Mammary epithelial cell (primary cell): ENCODE measurements at places on chromosomes 7 and 10.

GRCh38 chr10:86848747-86849146 is 92.3 kb downstream of the BMPR1A start:
- no peak for DNase-seq

- DNase-seq: no peak
Observed at GRCh38 chr10:102951316-102951715, 33.2 kb downstream of the CNNM2 start.

GRCh38 chr7:78959477-78959876 is 494.0 kb downstream of the MAGI2 start:
- no peak for DNase-seq

DNA sequence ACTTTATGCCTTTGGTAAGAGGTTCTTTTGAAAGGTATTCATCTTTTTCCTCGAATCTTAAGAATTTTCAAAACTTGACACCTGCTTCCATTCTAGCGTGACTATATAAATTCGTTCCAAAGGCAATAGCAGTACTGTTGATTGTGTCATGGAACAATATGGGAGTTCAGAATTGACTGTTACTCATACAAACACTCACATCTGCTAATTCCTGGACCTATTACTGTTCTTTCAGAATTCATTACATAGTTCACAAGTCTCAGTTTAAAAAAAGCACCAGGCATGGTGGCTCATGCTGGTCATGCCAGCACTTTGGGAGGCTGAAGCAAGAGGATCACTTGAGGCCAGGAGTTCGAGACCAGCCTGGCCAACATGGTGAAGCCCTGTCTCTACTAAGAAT is 80.9 kb downstream of the CACNB2 start:
- DNase-seq: no peak

DNA sequence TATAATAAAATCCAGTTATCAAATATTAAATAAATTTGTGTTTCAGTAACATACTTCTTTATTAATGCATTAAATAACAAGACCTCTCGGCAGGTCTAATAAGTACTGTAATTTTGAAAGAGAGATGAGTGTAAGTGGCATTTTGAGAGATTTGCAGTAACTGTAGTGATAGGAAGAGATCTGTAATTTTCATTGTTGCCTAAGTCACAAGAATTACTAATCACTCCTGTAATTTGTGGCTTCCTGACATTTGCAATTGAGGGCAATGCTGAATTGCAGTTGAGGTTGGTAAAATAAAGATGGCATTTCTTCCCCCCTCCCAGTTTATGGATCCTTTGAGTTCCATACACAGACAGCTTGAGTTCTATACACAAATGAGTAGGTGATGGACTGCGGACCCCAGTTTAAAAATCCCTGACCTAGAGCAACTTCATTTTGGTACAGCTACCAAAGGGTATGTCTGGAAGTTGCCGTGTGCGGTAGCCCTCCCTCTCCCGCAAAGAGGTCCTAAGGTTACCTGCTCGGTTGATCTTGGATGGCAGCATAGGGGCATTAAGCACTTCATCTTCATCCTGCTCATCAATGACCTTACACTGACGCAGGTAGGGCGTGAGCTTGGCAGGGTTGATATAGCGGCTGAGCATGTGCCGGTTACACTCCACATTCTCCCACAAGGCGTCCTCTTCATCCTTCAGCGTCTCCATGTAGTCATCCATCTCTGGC is 96.4 kb downstream of the CARD11 start:
- no peak for DNase-seq

- no peak for DNase-seq
Observed at GRCh38 chr10:86690231-86690630, 21.9 kb downstream of the LDB3 start.

DNA sequence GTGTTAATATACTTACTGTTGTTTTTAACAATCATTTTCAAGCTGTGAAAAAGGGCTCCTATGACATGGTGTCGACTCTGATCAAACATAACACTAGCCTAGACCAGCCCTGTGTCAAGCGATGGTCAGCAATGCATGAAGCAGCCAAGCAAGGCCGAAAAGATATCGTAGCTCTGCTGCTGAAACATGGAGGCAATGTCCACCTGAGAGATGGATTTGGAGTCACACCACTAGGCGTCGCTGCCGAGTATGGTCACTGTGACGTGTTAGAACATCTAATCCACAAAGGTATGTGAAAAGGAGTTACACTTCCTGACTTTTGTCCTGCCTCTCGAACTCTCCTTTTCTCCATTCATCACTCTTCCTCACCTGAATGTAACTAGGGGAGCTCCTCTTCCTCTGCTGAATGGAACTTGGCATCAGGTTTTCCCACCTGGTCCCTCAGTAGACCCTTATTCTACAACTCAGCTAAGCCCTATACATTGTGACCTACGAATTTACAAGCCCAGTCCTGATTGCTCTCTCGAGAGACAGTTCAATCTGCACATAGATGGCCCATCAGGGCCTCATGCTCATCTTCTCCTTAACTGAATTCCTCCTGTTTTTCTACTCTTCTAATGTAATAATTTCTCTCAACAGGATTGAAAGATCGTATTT is 23.0 kb downstream of the ASB15 start:
- peak; percentile 6 for DNase-seq

GRCh38 chr10:29946953-29947700 is 112.3 kb downstream of the JCAD start:
- DNase-seq: peak; percentile 88

DNA sequence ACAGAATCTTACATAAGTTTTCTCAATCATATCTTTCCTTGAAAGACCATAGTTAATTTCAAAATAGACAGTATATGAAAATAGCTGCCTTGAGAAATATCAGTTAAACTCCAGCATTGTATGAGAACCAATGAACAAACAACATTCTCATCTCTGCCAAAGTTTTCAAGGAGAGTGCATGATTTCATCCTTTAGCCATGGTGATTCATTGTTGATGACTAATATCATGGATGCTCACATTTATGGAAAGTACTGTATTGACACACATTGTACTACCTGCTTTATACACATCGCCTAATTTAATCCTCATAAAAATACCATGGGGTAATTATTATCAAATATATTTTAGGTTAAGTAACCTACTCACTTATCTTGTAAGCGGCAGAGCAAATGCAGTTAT is 250.3 kb downstream of the CNTNAP2 start:
- DNase-seq: peak; percentile 29

DNA sequence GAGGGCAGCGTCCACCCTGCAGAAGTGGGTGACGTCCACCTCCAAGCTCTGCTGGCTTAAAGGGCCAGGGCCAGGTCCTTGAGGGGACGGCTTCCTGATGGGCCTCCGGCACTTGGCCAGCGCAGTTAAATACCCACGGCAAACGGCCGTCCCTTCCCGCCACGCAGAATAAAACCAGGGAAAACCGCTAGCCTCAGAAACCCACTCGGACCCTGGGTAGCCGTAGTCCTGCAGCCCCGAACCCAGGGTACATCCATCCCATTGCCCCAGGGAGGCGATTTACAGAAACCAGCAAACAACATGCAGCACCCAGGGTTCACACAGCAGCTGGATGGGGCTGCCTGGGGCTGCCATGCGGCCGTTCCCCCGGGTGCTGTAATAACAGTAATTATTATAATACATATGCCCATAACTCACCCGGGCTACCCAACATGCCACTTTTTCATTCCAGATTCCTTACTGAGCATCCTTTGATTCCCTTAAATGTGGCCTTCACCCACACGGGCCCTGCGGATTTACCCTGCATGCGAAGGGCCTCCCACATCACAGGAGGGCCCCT is 81.5 kb upstream of the PDGFA start:
- DNase-seq: no peak
